ENCODE measurements at places on chromosomes 3 and 15. TPM values are rescaled to one million over a fixed set of nuclear protein-coding genes. Genes with fewer than 3 reads are reported as not detected.

Gene TM6SF1
- total RNA-seq, result 26.3 TPM

Gene SEMA3G
- 18.2 TPM for total RNA-seq

Gene PRKCD
- total RNA-seq, result 2.8 TPM

Gene BSN
- total RNA-seq, result 0.65 TPM

Gene EIF1B
- 20.1 TPM for total RNA-seq

Gene SMCO1
- total RNA-seq, result not detected

Gene CHAC1
- 7.8 TPM for total RNA-seq

Gene SLC12A8
- total RNA-seq, result 0.86 TPM

Gene EXD1
- not detected for total RNA-seq

Gene GMPS
- total RNA-seq, result 41.5 TPM

Gene PRICKLE2
- total RNA-seq, result 3.8 TPM

Gene AMOTL2
- total RNA-seq, result 141 TPM

Gene A4GNT
- not detected for total RNA-seq

Gene DCBLD2
- 121 TPM for total RNA-seq

Gene ATP2B2
- not detected for total RNA-seq

Gene TMF1
- 33.7 TPM for total RNA-seq

Gene SOX14
- not detected for total RNA-seq

Gene SH2D7
- not detected for total RNA-seq

Gene GALNT15
- 19.9 TPM for total RNA-seq

Gene EPHB3
- total RNA-seq, result not detected

Gene NME9
- total RNA-seq, result 0.65 TPM

Gene PROS1
- 12.6 TPM for total RNA-seq

All from vein endothelial cell (primary cell).